ENCODE measurements at places on chromosomes 12 and 14.

GRCh38 chr12:42859612-42860011 is 270.1 kb upstream of the PRICKLE1 start:
- no peak for DNase-seq

GRCh38 chr14:33061667-33062325 is 123.1 kb downstream of the NPAS3 start:
- DNase-seq: no peak

DNA sequence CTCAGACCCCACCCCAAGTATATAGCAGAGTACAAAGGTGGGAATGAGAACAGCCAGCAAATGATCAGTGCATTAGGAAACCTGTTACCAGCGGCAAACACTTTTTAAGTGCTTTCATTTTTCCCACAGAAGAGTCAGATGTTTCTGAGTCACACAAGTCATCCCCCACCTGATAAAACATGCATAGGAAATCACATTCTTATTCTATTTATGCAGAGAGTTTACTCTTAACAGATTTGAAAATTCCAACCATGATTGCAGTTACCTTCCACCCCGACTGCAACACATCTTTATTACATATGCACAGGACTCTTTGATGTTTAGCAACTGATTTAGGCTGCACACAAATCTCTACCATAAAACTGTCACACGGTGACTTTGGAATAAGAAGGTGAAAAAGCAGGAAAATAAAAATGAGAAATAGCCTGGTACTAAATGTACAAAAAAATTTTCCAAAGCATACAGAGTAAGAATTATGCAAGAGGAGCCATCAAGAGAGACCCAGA is 236.4 kb downstream of the PAWR start:
- no peak for DNase-seq

- no peak for DNase-seq
Observed at GRCh38 chr12:46483572-46484395, 111.2 kb upstream of the SLC38A2 start.

DNA sequence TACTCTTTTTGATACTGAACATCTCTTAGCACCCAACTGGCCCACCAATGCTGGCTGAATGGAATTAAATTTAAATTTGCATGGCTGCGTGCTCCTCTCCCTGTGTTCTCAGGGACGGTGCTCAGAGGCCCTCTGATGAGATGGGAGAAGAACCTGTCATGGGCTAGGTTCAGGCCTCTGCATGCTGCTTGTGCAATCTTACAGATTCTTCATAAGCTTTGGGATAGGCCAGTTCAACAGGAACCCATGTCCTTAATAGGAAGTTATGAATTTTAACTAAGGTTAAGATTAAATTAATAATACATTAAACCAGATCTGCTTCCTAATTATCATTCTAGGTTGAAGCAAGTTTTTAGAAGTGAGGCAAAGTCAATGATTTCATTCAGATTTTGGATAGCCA is 119.7 kb upstream of the LRIG3 start:
- DNase-seq: no peak

DNA sequence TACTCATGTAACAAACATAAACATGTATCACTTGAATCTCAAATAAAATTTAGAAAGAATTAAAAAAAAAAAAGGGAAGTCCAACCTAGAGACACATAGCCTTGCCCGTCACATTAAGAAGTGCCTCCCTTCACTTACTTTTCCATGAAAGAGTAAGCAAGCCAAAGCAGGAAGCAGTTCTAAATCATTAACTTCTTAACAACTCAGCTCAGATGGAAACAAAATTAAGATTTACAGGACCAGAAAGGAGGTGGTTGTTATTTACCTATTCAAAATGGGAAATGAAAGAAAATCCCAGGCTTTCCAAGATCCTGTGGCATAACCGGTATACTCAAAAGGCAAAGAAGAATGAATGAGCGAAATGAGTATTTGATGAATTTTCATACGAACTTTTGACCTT is 258.6 kb upstream of the DCN start:
- no peak for DNase-seq

DNA sequence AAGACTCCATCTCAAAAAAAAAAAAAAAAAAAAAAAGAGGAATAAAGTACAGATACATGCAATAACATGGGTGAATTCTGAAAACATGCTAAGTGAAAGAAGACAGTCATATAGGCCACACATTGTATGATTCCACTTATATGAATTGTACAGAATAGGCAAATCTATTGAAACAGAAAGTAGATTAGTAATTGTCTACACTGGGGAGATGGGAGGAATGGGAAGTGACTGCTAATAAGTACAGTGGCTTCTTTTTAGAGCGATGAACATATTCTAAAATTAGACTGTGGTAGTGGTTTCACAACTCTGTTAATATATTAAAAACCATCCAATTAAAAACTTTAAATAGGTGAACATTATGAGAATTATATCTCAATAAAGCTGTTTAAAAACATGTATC is 74.4 kb downstream of the ANKS1B start:
- DNase-seq: no peak

- DNase-seq: peak; percentile 52
Observed at GRCh38 chr12:116066381-116067230, 210.9 kb downstream of the MED13L start.

DNA sequence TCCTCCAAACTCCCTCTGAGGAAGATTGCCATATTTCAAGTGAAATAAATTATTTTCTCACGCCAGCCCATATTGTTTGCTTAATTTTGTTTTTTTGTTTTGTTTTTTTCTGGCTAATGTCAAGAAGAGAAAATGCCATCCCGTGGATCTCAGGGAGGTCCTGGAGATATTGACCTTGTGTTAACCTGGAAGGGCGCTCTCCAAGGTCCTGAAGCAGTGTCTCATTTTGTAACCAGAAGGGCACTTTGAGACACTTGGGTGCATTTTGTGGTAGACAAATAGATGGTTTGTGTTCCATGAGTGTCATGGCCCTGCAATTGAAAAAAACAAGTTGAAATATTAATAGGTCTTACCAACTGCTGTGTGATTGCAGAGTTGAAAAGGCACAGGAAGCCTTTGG is 268.9 kb downstream of the SUDS3 start:
- DNase-seq: no peak

GRCh38 chr14:101235335-101236103 is 325.8 kb upstream of the DIO3 start:
- DNase-seq: no peak

DNA sequence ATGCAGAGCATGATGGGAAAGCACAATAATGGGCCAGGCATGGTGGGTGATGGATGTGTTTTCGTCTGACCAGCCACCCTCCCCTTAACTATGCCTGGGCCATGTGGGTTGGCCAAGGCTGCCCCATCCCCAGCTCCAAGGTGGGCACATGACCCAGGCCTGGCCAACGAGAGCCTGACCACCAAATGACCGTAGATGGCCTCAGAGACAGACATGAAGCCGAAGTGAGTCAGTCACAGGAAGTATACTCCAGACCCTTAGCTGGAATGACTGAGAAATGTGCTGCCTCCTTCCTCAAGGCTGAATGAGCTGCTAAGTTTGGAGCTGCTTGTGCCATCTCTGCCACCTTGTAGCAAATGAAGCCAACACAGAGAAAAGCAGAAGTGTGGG is 233.6 kb downstream of the BCL11B start:
- DNase-seq: no peak

DNA sequence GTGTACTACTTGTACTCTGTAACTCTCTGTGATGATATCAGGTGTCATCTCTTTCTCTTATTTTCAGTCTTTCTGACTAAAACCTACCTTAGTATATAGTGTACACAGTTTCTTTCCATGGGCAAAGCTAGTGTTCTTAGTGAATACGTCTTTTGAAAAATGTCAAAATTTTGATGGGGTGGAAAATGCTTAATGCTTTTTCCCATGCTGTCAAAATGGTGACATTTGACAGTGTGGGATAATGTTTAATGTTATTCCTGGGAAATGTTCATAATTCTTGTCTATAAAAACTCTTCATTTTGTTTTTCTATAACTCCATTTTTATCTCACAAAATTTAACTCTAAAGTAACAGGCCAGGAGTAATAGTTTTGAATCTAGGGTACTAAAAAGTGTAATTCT is 742.7 kb upstream of the FOXG1 start:
- DNase-seq: no peak

GRCh38 chr14:52021957-52022600 is 32.7 kb downstream of the RTRAF start:
- DNase-seq: no peak

DNA sequence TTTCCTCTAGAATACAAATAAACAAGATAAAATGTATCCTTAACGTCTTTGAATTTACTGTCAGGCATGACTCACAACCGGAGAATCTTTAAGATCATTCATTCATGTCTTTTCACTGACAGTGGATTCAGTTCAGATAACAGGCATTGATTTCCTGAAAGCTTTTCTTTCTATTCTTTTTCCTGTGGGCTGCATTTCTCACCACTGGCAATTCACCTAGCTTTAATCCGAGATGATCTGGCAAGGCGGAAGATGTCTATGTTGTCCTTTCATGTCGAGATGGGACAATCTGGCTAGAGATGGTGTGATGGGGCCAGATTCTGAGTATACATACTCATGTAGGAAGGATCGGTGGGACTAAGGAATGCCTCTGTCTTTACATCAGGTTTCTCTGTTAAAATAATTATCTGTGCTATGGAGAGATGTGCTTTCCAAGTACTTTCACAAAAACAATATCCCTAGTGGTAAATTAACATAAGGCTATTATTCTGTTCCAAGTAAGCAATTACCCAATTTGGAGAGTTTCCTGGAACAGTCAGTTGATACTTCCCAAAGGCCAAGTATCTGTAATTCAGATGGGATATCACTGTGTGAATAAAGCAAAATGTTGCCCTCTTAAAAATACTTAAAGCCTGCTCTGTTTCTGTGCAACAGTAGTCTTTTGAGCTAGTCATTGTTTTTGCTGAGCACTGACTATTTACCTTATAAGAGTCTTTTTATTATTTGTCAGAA is 17.8 kb downstream of the ACSS3 start:
- DNase-seq: no peak

GRCh38 chr12:49863946-49864797 is 21.3 kb upstream of the BCDIN3D start:
- no peak for DNase-seq

DNA sequence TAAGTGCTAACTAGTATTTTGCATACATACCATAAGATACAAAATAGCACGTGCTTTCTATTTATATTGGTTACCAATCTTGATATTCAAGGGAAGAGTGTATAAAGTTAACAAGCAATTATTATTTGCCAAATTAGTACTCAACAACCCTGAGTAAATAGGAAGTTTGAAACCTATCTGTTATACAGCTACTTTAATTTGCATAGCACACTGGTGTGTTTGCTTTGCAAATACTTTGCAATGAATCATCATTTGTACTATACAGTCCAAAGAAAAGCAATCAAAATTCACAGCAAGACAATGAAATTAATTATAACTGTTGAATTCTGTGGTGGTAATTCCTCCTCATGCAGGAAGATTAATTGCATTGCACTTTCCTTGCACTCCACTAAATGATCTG is 469.1 kb downstream of the PRKD1 start:
- no peak for DNase-seq

DNA sequence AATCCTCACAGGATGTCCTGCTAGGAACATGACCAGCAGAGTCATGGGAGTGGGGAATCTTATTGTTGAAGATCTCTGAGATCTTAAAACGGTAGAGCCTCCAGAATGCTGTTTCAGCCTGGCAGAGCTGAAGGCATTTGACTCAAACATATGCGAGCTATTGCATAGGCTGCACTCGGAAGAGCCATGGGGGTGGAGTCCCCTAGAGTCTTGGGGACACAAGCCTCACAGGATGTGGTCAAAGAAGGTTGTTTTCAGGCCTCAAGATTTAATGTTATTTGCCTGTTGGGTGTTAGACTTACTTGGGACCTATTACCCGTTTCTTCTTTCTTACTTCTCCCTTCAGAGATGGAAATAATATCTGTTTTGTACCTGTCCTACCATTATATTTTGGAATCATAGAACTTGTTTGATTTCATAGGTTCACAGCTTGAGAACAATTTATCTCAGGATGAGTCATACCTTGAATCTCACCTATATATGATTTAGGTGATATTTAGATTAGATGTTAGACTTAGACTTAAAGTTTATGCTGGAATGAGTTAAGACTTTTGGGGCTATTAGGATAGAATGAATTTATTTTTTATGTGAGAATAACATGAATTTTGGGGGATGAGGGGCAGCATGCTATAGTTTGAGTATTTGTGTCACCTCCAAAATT is 172.2 kb upstream of the ATP2B1 start:
- DNase-seq: peak; percentile 54

GRCh38 chr12:121288986-121289385 is 7.5 kb downstream of the CAMKK2 start:
- DNase-seq: no peak

- no peak for DNase-seq
Observed at GRCh38 chr14:77918448-77918847, 118.5 kb downstream of the ADCK1 start.

GRCh38 chr12:115667116-115667515 is 610.4 kb downstream of the MED13L start:
- DNase-seq: no peak

DNA sequence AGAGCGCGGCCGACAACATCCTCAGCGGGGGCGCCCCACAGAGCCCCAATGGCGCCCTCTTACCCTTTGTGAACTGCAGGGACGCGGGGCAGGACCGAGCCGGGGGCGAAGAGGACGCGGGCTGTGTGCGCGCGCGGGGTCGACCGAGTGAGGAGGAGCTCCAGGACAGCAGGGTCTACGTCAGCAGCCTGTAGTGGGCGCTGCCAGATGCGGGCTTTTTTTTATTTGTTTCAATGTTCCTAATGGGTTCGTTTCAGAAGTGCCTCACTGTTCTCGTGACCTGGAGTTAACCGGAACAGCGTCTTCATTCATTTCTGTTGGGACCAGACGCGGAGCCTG is 103.8 kb upstream of the FKBP4 start:
- DNase-seq: peak; percentile 58

GRCh38 chr12:109513977-109514376 is 36.5 kb downstream of the UBE3B start:
- DNase-seq: no peak

Measured in activated gamma-delta T cell treated with Interleukin-2 at 50 U/mL for 16 hours (primary cell).